NCI-H82 (cell line): ENCODE measurements at places on chromosomes 6 and 20.
A peak's percentile ranks its signal among the peaks of the same experiment; 100 is the strongest.

- no peak for DNase-seq
Observed at GRCh38 chr6:80376411-80376810, 269.9 kb downstream of the BCKDHB start.

DNA sequence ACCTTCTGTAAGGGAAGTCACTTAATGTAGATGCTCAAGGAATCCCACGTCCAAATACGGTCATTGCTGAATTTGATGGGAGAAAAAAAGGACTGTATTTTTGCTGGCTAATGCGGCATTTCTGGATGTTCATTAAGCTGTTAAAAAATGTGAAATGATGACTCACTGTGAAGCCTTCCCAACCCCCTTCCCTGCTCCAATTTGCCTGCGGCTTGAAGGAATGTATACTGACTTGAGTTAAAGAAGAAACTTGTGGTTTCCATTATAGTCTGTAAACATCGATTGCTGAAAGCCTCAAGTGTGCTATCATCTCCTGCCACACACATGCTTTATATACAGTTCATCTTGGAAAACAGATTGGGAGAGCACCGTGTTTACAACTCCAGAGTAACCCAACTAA, 249.1 kb upstream of the JAG1 start:
- no peak for DNase-seq

GRCh38 chr6:7204726-7205125, 97.0 kb downstream of the RREB1 start:
- DNase-seq: no peak

- DNase-seq: no peak
Observed at GRCh38 chr20:50029697-50030461, 47.1 kb downstream of the SNAI1 start.

- DNase-seq: no peak
Observed at GRCh38 chr20:14950633-14951032, 613.2 kb upstream of the FLRT3 start.

- DNase-seq: no peak
Observed at GRCh38 chr20:20528861-20529260, 161.0 kb downstream of the INSM1 start.

DNA sequence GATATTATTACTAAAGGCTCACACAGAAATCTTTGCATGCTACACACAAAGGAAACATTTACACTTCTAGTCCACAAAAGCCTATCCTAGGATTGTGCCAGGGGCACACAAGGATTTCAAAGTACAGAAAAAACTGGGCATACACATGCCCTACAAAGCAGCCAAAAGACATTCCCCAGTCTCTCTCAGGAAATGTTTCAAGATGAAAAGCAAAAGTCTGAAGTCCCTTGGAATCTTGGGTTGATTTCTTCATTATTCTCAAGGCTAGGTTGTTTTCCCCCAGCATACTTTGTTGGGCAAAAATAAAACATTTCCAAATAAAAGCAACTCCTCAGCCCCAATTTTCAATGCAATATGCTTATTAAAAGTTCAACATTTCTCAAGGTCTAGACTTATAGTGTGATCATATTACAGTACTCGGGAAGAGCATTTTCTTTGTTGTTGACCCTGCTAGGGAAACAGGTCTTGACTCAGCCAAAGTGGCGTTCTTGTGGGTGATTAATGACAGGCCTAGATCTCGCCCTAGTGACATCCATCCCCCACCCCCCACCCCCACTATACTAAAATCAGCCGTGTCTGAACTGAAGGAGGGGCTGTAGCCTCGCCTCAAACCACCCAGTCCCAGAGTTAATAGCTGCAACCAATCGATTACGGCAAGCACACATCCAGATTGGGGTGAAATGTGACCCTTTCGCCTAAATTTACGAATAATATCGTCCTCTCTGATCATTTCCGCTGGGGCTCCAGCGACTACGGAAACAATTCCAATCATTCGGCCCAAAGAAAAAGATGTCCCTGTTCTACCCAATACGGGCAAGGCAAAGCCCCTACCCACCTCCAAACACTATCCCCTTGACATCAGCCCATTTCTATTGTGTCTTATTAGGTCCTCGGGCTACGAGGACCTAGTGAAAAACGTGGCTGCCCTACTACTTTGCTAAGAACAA, 1.4 kb downstream of the AKIRIN2 start:
- peak; percentile 80 for DNase-seq

DNA sequence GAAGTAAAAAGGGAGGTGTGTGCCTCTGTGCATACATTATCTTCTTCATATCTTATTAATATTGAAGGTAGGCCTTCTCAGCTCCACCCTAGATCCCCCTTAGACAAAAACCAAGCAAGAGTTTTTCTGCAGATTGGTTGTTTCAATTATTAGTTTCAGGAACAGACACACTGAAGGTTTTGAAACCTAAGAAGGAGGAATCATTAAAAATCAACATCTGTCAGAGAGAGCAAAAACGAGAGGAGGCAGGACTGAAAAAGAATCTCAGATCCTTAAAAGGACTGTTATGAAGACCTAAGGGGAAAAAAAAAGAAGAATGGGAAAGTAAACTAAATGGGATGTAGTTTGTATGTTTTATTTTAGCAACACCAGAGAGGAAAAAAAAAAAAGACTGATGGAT, 560.8 kb upstream of the JAG1 start:
- DNase-seq: no peak

GRCh38 chr6:151763303-151763702, 44.2 kb upstream of the ESR1 start:
- DNase-seq: peak; percentile 7

GRCh38 chr6:110781522-110782214, 33.6 kb downstream of the CDK19 start:
- DNase-seq: no peak

DNA sequence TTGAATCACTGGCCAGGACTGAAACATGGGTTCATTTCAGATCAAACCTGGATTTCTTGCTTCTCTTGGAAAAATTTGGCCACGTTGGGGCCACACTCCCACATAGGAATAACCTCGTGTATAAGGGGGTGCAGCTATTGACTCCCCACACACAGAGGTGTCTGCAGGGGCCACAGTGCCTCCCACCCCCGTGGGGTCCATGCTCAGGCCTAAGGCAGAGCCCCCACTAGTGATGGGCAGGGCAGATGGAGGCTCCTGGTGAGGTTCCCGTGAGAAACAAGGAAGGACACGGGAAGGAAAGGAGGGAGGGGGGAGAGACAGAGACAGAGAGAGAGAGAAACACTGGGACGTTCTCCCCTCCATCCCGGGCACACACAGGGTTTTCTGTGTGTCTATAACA, 230.5 kb downstream of the ERMARD start:
- no peak for DNase-seq

- DNase-seq: no peak
Observed at GRCh38 chr20:58146081-58146745, 82.2 kb downstream of the ANKRD60 start.

GRCh38 chr20:35539756-35540212, 2.1 kb upstream of the ERGIC3 start:
- DNase-seq: peak; percentile 99

- no peak for DNase-seq
Observed at GRCh38 chr6:142568857-142569597, 267.2 kb downstream of the ADGRG6 start.

- peak; percentile 11 for DNase-seq
Observed at GRCh38 chr6:132131758-132132157, 180.6 kb upstream of the CCN2 start.

GRCh38 chr6:16420337-16420714, 181.9 kb downstream of the GMPR start:
- no peak for DNase-seq

GRCh38 chr6:166830891-166831363, 125.4 kb downstream of the RNASET2 start:
- no peak for DNase-seq

DNA sequence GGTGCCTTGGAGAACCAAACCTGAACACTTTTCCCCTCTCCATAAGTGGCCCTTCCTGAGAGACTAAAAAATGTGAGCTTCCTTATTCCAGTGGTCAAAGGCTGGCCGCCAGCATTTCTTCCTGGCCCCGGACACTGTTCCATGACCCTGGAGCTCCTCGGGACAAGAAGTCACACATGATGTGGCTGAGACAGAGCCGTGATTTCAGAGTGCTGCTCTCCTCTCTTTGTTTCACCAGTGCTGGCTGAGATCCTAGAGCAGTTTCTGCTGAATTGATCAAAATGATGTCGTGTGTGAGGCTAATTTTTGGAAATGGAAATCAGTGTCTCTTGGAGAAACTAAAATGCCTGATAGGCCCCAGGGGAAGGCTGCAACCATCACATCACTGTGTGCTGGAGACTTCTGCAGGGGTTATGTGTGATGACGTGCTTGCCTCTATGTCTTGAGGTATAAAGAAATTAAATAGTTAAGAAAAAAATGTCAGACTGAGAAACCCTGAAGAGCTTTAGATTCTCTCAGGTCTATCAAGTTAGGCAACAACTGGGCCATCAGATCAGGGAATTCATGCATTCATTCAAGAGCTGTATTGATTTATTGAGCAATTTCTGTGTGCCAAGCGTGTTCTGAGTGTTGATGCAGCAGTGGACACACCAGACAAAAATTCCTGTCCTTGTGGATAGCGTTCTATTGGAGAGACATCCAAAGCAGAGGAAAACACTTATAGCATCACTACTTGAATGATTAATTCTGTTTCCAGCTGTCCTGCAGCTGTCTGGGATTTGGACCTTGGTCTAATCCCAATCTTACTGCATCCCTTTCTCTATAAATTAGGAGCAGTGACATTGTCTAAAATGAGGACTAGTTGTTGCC, 72.7 kb upstream of the CCN6 start:
- no peak for DNase-seq

DNA sequence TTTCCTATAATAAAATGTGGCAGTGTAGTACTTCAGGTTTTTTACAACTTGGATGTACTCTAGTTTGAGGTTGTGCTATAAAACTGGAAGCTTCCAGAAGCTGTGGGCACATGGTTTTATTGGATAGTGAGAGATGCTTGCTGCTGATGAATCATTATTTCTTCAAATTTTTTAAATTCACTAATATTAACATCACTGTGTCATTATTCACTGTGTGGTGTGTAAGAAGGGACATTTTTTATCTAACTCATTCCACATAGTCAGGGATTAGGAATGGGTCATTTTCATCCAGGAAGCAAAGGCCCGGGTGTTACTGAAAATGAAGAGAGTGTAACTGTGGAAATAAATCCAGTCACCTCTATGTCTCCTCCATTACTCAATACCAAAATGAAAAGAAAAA, 421.0 kb downstream of the TENT5A start:
- no peak for DNase-seq

- DNase-seq: peak; percentile 42
Observed at GRCh38 chr20:63025534-63026331, 19.0 kb upstream of the BHLHE23 start.

GRCh38 chr6:56686429-56686828, 43.7 kb upstream of the DST start:
- no peak for DNase-seq

- no peak for DNase-seq
Observed at GRCh38 chr20:49259284-49259683, 18.6 kb downstream of the ZNFX1 start.

DNA sequence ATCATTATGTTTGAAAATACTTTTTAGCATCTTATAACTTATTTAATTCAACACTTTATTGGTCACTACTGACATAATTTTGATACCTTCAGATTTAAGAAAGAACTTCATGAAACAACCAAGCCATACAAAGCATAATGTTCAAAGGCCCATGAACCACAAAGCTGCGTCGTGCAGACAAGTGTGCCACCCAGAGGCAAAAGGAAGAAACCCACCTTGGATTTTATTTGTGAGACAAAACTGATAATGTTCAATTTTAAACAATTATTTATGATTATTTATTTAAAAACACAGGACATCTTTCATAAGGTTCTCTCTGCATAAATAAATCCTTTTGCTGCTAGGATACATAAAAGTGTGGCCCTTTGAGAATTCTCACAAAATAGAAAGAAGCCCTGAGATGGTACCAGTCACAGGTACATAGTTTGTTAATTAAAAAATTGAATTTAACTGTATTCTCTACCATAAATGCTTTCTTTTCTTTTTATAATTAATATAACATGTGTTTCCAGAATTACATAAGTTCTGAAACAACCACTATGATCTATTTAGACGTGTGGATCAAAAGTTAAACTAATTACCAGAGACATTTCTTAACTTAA, 143.7 kb downstream of the RALGAPA2 start:
- DNase-seq: peak; percentile 71

DNA sequence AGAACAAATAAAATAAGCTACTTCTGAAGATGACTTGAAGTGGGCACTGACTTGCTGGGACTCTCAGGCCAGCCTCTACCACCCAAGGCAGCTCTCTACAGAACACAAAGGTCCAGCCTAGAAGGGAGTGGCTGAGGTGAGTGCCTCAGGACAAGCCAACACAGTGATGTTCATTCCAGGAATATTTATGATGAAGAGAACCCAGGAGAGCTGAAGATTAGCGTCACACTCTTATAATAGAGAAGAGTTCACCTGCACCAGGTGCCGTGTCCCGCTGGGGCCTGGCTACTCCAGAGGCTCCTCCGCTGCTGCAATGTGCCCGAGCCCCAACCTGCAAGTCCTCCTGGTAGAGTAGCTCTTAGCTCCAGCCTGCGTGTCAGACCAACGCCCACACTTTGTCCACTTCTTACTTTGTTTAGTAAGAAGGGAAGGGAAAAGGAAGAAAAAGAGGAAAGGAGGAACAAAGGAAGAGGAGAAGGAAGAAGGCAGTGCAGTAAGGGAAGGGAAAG, 182.4 kb upstream of the QKI start:
- DNase-seq: no peak

- DNase-seq: no peak
Observed at GRCh38 chr20:36579996-36580545, 6.7 kb downstream of the TGIF2 start.

DNA sequence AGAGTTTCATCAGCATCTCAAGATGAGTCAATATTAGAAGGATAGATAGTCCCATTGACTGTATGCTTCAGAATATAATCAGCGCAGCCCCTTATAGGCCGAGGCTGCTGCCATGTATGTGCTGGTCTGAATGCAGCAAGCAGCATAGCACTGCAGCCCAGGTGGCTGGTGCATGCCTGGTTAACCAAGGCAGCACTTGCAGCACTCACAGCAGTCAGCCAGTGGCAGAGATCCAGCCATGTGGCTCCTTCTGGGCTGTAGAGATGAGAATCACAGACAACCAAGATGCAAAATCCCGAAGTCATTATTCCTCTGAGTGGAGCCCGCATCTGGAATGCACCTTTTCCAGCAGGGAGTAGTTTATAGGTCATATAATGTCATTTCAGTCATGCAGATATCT, 251.9 kb downstream of the UST start:
- DNase-seq: no peak

DNA sequence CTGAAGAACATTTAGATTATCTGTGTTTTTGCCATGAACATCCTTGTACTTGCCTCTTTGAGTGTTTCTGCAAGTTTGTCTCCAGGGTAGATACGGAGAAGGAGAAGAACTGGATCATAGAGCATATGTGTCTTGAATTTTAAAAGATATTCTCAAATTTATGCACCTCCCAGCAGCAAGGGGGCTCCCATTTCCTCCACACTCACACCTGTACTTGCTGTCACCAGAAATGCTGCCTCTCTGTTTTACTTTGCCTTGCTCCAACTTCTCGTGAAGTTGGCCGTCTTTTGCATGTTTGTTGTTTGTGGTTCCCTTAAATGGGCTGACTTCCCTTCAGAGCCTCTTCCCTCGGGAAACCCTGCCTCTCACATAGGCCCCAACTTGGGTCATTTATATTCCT, 171.0 kb downstream of the TFAP2C start:
- DNase-seq: no peak
